ENCODE measurements at places on chromosomes 16 and 17.

- DNase-seq = no peak
Observed at GRCh38 chr16:51120730-51121347, 30.2 kb downstream of the SALL1 start.

DNA sequence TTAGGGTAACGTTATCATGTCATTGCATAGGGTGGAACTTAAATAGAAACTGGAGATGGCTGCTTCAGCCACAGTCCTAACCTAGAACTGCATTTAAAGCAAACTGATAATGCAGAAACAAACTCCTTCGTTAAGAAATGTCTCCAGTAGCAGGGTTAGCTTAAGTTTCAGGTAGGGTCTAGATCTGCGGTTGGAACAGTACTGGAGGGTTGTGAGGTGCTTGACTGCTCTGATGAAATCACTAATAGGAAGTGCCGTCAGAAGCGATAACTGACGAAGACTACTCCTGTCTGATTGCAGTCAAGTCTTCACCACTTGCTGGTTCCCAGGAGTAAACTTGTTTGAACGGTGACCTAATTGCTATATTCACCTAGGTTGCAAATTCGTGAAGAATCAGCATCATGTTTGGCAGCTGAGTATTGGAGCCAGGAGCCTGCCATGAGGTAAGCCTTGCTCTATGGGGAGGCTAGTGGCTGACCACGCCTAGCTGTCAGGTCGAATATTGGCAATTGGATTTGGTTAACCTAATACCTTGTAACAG is 24.5 kb downstream of the TRPV2 start:
- DNase-seq = no peak

DNA sequence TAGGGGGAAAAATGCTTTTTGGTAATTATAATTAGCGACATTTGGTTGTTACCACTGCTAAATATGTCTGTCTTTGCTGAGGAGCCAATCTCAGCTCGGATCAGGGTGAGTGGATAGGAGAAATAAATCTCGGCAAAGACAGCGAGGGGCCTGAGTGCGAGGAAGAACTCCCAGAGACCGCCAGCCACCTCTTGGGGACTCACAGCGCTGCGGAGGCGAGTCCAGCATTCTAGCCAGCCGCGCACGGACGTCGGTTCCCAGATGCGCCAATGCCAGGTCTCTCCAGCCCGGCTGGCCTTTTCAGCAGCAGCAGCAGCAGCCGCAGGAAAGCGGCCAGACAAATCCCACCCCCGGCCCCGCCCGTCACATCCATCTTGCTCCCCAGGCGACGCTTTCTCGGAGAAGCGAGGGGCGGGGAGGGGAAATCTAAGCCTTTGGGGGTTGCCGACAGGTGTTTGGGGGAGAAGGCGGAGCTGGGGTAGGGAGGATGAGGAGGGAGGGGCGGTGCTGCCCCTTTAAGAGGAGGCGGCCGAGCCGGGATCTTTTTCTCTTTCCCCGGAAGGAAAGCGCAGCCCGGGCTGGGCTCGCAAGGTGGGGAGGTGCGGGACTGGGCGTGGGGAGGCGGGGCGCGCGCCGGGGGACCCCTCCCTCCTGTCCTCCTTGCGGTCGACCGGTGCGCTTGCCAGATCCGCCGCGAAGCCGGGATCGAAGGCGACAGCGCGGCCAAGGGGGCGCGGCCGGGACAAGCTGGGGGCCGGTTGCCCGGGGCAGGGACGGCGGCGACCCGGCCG is at the start of gene ITGA3:
TSS of gene ITGA3 (plus strand) at position 685 of the 791 bp plus-strand sequence. CDS start 330 bp downstream, outside the sequence.
- peak; percentile 26 for DNase-seq

DNA sequence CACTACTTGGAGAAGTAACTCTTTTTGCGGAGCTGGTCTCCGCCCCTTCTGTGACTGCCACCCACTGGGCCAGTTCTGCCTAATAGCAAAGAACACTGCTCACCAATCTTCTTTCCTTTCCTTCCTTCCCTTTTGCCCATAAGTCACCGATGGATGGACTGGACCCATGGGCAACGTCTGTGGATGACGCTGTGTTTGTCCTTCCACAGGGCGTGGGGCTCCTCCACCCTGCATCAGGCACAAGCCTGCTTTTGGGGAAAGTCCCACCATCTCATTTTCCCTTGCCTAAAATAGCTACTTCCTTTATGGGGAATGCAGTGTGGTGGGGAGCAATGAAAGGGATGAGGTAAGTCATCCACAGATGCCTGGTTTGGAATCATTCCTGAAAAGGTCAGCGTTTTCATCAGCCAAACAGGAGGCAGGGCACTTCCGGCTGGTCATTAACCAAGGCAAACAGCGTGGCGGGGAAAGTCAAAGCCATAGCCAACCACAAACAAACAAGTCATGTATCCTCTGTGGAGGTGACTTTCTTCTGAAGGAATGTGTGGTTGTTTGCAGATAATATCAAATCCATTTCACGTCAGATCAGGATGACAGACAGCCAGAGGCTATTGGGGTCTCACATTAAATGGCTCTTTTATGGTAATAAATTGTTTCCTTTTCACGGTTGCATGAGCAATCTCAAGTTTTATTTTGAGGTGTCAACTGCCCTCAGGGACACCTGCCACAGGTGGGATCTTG is 30.7 kb upstream of the MED9 start:
- no peak for DNase-seq

DNA sequence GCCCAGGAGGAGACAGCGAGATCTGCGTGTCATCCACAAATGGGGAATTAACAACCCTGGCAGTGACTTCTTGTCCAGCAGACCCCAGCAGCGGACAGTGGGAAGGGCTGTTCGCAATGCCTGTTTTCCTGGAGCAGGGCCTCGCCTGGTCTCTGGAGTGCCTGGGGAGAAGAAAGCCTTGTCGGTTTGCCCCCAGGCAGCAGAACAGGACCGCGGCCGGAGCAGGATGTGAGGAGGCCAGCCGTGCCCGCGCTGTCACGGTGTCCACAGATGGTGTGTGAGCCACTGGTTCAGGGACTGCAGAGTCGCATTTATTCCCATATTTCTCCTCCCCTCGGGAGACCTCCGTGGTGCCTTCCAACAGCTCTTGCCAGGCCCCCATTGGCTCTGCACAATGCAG is 68.5 kb upstream of the GSE1 start:
- no peak for DNase-seq

GRCh38 chr17:6027342-6028024 is 42.7 kb upstream of the WSCD1 start:
- DNase-seq = no peak

DNA sequence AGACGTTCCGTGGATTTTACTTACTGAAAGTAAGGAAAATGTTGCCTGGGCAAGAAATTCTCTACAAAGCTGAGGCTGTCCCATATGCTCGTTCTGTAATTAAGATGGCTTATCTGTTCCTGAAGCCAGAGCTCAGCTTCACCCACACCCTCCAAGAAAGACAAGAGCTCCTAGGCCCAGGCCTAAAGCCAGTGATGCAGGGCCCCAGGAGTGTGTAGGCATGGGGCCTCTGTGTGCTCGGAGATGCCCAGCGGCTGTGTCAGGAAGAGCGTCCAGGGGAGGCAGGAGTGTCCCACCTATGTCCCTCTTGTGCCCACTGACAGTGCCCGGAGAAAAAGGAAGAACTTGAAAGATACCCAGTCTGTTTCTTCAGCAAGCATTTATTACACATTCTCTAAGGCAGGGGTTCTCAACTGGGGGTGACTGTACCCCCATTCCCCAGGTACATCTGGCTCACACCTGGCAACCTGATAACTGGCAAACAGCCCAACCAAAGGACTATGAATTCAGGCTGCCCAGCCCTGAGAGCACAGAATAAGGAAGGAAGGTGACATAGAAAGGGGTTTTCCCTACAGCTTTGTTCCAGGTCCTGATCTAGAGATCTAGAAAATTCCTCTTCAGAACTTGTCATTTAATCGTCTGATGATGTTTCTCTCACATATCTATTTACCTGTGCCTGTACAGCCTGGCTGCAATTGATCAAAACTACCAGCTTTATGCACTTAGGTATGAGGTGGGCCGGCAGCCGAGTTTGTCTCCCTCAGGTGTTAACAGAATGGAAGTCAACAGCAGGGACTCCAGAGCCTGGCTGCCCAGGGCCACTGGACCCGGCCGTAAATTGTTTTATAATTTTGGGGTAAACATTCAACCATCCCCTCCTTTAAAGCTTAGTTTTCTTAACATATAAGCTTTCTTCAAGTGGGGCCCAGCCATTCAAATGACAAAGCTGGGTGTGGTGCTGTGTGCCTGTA is 12.0 kb downstream of the SNN start:
- no peak for DNase-seq

- no peak for DNase-seq
Observed at GRCh38 chr17:27569884-27570577, 61.0 kb upstream of the LGALS9 start.

- no peak for DNase-seq
Observed at GRCh38 chr16:57769541-57770145, 32.6 kb downstream of the KIFC3 start.

DNA sequence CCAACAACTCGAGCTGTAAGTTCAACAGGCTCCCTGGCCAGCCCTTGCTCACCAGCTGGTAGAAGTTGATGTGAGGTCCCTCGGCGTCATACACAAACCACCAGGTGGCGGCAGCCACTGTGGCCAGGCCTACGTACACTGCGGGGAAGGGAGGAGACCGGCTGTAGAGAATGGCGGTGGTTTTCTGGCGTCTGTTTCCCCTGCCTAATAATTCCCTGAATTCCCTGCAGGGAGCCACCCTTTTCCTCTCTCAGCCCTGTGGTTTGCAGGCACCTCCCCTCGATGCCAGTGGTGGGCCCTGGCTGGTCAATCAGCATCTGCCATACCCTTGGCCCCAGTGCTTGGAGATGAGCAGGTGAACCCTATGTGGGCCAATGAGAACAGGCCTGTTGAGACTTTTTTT is 18.9 kb upstream of the P2RX1 start:
- DNase-seq = peak; percentile 83

DNA sequence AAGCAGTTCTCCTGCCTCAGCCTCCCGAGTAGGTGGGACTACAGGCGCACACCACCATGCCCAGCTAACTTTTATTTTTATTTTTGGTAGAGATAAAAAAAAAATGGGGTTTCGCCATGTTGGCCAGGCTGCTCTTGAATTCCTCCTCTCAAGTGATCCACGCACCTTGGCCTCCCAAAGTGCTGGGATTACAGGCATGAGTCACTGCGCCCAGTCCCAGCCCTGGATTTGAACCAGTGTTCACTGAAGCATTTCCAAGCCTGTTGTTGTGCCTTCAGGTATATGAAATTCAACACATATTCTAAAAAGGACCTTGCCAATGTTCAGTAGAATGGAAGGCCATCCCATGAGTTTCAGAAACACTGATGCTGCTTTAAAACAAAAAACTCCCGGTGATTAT is 165.3 kb downstream of the SLC39A11 start:
- no peak for DNase-seq

DNA sequence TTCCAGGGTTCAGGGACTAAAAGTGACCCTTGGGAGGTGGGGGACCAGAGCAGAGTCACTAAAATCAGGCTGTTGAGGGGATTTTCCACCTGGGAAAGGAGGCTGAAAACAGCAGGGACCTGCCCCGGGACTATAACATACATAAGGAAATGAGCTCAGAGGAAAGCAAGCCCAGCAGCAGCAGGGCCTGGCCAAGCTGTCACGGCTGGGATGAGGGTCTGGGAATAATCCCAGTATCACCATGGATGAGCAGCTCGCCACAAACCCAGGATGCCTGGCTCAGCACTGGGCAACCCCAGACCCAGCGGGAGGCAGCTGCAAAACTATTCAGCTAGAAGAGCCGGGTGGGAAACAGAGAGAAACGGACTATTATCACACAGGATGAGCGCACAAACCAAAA is 72.4 kb downstream of the RPH3AL start:
- DNase-seq = no peak

GRCh38 chr17:52376137-52376536 is 217.6 kb upstream of the CA10 start:
- DNase-seq = no peak

DNA sequence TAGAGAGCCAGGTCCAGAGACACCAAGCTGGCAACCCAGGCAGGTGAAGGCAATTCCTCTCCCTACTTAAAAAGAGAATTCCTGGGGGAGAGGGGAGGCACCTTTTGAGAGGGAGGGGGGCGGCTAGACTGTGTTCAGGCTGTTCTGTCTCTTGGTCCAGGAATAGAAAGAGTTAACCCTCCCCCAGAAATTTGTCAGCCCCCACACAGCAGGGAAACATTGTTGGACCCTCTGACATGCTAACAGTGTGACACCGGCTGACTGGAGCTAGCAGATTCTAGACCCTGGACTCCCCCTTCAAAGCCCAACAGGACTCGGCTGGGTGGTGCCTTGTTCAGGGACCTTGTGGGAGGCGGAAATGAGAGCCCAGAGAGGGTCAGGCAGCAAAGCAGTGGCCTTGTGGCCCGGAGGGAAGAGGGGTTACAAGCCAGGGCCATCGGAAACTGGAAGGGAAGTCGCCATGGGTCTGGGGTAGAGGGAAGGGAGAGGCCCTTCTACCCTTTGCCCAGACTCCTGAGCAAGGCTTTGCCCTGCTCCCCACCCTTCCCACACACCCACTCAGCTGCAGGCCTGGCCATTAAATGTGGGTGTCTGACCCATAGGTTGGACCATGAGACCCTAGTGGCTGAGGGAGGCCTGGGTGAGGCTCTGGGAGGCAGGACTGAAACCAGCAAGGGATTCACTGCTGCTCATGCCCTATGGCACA is 44.6 kb downstream of the RAI1 start:
- no peak for DNase-seq

DNA sequence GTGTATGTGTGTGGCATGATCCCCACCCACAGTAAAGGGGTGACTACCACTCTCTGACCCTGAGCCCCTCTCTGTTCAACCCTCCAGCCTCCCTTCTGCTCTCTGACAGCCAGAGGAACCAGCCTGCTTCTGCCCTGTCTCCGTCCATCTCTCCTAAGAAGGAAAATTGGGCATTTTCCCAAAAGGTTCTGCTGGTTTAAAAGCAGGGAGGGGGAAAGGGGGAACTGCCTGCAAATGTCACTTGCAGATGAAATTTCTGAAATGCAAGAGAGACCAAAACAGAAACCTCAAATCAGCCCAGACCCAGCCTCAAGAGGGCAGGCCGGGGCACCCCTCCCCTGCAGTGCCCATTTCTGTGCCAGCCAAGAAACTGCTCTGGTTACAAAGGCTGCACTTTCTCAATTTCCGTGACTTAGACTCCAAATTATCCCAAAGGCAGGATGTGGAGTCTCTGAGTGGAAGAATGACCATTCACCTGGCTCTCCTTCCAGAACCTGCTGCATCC is 197.9 kb downstream of the RBFOX3 start:
- no peak for DNase-seq

GRCh38 chr17:15436473-15437302 is 30.7 kb downstream of the CDRT4 start:
- DNase-seq = peak; percentile 67

- DNase-seq = no peak
Observed at GRCh38 chr17:17810084-17810894, 26.5 kb downstream of the SREBF1 start.
